ENCODE measurements at places on chromosomes 5 and 9.

- no peak for DNase-seq
Measured at GRCh38 chr9:37951671-37952449, 47.9 kb upstream of the SLC25A51 start.

- no peak for DNase-seq
Measured at GRCh38 chr9:2414465-2414864, 207.1 kb upstream of the VLDLR start.

DNA sequence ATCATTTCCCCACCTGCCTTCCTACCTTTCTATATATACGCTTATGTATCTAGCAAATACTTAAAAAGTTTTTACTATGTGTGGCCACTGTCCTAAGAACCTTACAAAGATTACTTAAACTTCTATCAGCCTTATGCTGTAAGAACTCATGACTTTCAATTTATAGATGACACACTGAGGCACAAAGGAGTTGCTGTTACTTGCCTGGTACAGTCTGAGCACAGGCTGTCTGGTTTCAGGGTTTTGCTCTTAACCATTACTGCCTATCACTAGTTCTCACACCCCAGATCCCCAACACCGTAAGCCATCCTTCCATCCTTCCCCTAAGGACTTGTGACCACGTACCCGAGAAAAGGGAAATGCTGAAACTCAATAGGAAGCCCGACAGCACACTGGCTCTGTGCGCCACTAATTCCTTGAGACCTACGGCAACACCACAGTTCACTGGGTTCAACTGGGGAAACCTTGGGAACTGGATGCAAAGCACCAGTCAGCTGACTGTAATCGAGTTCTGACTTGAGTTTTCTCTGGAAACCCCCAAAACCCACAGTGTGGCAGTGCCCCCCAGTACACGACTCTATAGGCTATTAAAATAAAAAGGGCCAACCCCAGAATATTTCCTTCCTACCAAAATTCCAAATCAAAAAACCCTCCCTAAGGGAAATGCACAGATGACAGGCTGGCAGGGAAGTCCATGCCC is 56.0 kb downstream of the AUH start:
- DNase-seq, result no peak

DNA sequence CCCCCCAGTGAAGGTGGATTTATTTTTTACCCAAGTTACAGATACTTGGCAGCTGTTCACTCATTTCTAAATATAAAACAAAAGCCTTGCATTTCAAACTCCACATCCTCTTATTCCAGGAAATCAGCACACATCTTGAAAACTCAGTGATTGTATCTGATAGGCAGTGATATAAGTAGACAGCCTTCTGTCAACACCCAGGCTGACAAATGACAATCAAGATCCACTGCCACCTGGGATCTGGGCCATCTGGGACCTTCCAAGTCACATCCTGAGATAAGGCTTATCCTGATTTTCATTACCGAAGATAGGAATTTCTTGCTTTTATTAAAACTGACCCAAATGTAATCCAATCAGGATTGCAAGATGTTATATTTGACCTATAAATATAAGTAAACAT is 201.3 kb upstream of the PUM3 start:
- no peak for DNase-seq

DNA sequence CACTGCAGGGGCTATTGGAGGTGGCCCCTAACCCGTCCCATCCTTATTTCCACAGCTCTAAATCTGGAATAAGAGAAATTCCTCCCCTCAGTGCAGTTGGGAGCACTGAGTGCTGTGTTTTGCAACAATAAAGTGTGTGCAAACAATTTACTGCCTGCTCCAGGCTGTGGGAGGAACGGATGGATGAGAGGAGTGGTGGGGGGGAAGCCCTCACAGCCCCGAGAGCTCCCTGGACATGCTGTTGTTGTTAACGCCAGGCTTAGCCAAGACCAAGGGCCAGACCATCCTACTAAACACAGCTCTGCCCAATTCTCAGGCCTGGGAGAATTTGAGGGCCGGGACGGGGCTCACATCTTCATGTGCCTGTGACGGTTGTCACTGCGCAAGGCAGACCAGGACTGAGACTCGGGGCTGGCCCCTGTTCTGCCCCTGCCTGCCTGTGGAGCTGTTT is 200.2 kb downstream of the DAB2IP start:
- no peak for DNase-seq

DNA sequence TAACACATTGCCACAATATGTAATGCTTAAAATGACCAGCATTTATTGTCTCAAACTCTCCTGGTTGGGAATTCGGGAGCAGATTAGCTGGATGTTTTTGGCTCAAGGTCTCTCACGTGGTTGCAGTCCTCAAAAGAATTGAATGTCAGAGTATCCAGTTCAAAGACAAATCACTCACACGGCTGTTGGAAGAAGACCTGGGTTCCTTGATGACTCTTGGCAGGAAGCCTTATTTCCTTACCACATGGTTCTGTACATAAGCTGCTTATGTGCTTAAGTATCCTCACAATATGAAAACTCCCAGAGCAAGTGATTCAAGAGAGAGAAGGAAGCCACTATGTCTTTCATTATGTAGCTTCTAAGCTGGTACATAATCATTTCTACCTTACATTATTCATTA is 230.3 kb upstream of the PTPRD start:
- DNase-seq, result no peak

DNA sequence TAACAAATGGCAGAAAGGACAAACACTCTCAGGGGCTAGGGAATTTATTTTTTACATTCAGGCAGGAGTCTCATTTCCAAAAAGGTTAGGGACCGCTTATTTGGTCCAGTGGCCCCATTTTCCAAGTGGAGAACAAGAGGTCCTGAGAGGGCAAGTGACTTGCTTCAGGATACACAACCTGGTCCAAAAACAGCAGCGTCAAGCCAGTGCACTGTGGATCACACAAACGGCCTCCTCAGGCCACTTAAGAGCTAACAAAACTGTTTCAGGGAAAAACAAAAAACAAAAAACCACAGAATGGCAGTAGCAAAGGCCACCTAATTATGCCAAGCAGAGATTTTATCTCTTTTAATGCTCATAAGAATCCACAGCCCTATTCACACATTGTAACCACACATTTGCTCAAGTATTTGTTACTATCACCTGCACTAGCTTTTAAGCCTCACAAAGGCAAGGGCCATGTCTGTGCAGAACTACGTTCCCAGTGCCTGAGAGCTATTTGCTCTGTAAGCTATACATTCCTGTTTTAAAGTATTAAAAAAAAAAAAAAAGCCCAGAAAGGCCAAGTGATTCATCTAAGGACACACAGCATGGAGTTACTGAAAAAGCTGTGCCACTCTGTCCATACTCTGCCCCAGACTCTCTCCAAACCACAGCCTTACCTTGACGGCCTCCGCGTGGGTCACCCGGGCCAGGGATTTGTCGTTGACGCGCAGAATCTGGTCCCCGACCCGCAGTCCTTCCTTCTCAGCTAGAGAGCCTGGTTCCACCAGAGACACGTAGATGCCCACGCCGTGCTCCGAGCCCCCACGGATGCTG is 1.5 kb downstream of the WHRN start:
- no peak for DNase-seq

DNA sequence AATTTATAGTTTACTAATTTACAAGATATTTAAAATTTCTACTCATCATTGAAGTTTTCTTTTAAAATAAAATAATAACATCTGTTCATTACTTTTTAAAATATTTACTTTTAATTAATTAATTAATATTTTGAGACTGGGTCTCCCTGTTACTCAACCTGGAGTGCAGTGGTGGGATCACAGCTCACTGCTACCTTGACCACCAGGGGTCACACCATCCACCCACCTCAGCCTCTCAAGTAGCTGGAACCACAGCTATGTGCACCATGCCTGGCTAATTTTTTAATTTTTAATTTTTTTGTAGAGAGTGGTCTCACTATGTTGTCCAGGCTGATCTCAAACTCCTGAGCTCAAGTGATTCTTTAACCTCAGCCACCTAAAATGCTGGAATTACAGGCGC is 1013.6 kb downstream of the CDH9 start:
- DNase-seq, result peak; percentile 50

GRCh38 chr9:89077519-89077918 is 86.3 kb downstream of the S1PR3 start:
- DNase-seq, result no peak

DNA sequence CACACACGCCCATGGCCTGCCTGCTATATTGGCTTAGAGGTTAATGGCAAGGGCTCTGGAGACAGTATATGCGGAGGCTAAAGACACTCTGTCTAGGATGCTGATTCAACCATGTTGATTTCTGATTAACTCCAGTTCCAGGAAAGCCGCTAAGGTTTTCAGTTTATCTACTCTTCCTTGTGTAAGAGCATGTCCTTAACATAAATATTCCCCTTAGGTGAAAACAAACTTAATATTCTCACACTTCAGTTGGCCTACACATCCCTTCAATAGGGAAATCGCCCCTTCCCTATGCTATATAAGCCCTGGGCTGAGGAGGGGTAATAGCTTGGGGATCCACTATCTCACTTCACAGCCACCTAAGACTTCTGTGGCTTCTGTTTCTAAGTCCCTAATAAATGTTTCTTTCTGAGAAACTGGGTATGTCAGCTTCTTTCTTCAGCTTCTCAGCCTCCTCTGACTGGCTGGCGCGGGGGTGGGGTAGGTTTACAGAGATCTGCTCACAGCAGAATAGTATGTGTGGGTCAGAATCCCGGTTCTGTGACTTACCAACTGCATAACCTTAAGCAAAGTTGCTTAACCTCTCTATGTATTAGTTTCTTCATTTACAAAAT is 4.3 kb upstream of the GPX3 start:
- no peak for DNase-seq

GRCh38 chr5:9455826-9456434 is 89.9 kb downstream of the SEMA5A start:
- no peak for DNase-seq

DNA sequence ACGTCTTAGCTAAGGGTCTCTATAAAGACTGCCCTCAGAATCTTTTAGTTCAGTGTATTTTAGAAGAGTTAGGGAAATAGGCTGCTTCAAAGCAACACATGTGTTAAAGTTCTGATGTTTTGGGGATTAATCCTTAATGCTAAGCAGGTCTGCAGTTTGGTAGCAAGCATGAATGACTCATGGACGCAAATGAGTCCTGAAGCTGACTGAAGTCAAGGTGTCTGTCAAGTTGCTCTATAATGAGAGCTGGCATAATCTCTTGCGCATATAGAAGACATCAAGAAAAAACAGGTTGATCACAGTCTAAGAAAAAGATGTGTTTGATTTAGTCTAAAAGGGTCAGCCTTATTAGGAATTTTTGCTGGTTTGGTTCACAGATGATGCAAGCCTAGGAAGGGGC is 630.1 kb downstream of the CDH12 start:
- no peak for DNase-seq

DNA sequence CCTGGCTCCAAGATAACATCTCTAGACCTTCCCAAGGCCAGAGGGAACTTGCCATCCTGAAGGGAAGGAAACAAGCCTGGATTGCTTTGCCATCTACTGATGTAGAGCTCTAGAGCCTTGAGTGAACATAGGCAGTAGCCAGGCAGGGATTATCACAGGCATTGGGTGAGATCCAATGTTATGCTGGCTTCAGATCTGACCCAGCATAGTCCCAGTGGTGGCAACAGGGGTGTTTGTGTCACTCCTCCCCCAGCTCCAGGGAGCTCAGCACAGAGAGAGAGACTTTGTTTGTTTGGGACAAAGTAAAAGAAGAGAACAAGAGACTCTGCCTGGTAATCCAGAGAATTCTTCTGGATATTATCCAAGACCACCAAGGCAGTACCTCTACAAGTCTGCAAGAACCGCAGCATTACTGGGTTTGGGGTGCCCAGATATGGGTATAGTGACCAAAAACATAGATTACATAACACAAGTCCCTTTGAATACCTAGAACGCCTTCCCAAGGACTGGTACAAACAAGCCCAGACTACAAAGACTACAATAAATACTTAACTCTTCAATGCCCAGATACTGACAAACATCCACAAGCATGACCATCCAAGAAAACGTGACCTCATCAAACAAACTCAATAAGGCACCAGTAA is 137.6 kb upstream of the DAPK1 start:
- DNase-seq, result no peak

DNA sequence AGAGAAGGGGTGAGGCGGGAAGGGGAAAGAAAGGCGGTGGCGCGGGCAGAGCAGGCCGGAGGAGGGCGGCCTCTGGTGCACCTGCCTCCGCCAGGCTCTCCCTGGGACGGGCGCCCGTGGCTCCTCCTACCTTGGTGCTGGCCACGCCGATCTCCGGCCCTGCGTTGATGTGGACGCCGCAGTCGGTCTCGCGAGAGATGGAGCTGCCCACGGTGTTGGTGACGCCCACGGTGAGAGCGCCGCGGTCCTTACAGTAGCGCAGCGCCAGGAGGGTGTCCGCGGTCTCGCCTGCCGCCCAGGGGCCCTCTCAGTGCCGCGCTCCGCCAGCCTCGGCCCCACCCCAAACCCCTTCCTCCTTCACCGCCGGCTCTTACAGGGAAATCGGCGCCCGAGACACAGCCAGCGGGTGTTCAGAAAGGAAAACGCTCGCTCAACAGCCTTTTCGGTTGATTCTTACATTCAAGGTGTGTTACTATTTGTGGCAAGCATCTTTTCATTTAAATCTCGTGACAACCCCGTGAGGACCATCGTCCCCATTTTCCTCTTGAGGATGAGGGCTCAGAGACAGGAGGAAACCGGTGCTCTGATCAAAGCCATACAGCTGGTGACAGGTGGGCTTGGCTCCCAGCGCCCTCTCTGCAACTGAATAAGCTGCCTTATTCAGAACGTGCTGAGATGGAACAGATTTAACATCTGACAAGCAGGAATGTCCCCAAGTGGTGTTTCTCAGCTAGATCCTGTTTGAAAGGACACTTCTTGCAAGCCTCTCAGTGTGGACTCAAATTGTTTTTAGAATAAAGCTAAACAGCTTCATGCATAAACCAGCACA is 22.0 kb upstream of the MAPK9 start:
- peak; percentile 59 for DNase-seq

DNA sequence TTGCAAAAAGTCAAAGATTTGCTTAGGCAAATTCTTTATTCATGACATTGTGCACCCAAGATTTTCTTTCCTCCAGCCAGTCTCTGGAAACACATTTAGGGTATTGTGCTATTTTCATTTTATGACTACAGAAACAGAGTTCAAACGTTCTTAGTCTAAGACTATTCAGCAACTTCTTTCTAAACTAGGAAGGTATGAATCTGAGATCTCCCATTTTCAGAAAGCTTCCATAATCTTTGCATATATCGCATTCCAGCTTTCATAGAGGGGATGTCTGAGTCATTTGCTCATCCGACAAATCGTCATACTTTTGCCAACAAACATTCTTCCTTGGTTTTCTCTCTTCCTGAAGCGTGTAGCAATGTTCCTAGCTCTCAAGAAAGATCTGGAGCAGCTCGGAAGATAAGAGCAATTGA is 1.6 kb upstream of the PAPPA start:
- no peak for DNase-seq

DNA sequence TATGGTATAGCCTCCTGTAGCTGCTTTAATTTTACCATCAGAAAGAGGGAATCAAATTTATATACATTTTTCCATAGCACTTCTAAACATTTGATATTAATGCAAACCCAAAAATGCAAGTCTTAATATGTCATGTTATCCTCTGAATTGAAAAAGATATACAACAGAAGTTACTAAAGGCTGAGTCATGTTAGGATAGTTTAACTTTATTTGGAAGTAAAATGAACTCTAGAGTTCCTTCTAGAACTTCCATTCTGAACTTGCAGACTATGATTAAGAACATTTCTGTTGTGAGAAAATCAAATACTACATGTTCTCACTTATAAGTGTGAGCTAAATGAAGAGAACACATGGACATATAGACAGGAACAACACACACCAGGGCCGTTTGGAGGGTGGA is 317.3 kb upstream of the PRR16 start:
- no peak for DNase-seq

GRCh38 chr5:58582019-58582802 is 664 bp upstream of the RAB3C start:
- peak; percentile 59 for DNase-seq

- DNase-seq, result no peak
Measured at GRCh38 chr9:127693143-127693542, 13.6 kb upstream of the CFAP157 start.

Data from endothelial cell (in vitro differentiated cells).